ENCODE measurements at places on chromosomes 1 and 21.

- DNase-seq: no peak
Observed at GRCh38 chr1:195574511-195574910, 1033.7 kb downstream of the KCNT2 start.

GRCh38 chr1:65799601-65800000 is 6.9 kb downstream of the PDE4B start:
- DNase-seq: no peak

- DNase-seq: no peak
Observed at GRCh38 chr1:196667131-196667530, 15.3 kb downstream of the CFH start.

DNA sequence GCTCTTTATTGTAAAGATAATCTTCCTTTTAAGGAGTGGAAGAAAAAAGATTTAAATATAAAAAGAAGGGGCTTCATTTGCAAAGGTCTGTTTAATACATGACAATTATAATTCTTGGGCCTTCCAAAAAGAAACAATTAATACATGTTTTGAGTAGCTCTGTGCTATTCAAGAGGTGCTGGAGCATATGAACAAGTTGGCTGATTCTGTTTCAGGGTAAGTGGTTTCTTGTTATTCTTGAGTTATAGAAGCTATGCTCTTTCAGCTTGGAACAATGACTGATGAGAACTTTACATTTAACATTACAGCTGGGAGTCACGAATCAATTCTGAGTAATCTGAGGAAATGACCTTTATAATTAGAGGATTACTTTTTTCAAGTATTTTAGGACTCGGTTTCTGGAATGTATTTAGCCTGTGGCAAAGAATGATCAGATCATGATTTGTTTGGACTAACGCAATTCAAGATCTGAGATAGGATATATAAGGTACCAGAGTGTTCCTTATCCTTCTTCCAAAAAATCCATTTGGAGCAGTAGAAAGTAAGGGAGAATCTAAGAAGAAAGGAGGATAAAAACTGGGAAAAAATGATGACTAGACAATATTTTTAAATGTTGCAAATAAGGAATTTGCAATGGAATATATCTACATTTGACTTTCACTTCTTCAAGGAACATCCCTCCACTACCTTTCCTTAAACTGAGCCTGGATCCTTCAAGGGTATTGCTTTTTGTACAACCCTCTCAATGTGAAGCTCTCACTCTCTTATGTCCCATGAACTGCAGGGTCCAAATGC is 77.1 kb upstream of the KCTD3 start:
- no peak for DNase-seq

GRCh38 chr1:61322769-61323168 is 240.4 kb downstream of the NFIA start:
- DNase-seq: no peak

GRCh38 chr1:3560251-3560871 is 50.9 kb downstream of the MEGF6 start:
- DNase-seq: no peak

GRCh38 chr1:237201155-237201554 is 159.2 kb downstream of the RYR2 start:
- no peak for DNase-seq

GRCh38 chr21:23223882-23224281 is 2225.7 kb downstream of the NCAM2 start:
- DNase-seq: no peak

DNA sequence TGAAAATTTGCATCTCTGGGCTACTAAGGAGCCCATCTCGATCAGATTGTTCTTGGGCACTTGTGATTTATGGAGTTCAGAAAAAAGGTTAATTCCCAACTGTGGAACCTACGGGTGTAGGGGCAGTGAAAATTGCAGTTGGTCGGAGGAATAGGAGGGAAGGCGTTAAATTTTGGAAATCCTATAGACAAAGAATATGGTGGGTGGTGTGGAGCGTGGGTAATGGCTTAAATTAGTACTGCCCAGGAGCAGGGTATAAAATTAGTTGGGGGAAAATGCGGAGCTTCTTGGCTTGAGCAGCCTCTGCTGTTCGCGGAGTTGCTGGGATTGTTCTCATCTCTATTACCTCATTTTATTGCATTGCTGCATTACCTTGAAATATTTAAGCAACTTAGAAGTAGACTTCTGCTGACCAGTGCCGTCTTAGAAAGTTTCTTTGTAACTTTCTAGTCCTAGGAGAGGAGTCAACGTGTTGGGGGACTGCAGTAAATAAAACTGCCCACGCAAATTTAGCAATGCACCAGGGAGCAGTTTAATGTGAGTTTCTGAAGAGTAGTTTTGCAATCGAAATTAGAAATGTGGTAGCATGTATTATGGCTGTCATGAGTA is 514 bp downstream of the S1PR1 start:
- DNase-seq: no peak

DNA sequence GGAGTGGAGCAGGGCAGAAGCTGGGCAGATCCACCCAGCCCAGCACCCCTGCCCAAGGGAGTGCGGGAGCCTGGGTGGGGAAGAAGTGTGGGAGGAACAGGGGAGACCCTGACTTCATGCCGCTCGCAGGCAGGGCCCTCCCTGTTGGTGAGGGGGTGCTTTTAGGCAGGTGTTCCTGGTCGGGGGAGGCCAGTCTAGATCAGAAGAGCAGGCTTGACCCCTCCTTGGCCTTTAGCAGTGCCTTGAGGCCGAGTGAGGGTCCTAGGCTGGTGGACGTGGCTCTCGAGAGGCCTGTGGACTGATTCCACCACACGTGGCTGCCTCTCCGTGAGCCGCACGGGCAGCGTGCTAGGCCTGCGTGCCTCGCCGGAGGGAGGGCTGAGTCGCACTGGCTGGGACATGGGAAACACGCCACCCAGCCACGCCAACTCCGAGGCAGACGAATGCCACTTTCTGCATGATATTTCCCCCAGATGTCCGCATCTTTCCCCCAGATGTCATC is 19.4 kb upstream of the COL18A1 start:
- no peak for DNase-seq

DNA sequence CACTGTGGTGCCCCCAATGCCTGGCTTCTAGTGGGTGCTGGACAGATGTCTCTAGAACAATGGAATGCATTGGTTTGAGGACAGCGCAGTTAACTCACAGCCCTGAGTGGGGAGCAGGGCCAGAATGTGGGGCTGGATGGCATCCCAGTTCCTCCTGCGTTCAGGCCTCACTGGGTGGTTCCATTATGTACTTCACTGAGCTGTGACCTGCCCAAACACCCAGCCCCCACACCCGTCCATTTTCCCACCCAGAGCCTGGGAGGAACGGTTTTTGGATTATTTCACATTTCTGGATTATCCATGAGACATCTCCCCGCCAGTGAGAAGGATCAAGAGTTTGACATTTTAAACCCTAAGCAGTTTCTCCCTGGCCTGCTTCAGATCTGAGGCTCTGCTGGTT is 55.3 kb upstream of the WASF2 start:
- no peak for DNase-seq

DNA sequence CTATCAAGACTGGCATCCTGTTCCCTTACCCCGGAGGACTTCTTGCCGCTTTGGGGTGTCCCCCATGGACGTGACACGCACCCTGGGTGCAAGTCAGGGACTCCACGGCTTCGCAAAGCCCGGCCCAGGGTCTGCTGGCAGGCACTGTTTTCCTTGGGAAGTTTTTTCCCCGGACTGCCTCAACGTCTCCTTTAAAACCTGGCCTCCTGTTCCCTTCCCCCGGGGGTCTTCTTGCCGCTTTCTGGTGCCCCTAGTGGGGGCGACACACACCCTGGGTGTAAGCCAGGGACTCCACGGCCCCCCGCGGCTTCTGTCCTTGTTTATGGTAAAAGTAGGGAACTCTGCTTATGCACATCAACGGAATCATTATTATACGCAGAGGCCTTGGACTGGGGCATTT is 136.6 kb downstream of the LIPI start:
- DNase-seq: no peak

DNA sequence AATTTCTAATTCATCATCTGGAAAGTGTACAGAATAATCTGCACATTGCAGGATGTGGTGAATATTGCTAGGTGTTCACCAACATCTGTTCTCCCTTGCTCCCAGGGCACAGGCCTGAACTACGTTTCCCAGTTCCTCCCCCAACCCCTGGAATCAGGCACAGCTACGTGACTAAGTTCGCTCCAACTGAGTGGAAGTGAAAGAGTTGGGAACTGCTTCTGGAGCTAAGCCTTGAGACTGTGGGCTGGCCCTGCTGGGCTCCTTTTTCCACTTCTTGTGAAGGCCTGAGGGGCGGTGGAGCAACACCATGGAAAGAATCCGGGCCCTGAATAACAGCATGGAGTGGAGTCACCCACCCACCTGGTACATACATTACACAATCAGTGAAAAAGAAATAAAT is 534.6 kb downstream of the SMYD3 start:
- DNase-seq: no peak

DNA sequence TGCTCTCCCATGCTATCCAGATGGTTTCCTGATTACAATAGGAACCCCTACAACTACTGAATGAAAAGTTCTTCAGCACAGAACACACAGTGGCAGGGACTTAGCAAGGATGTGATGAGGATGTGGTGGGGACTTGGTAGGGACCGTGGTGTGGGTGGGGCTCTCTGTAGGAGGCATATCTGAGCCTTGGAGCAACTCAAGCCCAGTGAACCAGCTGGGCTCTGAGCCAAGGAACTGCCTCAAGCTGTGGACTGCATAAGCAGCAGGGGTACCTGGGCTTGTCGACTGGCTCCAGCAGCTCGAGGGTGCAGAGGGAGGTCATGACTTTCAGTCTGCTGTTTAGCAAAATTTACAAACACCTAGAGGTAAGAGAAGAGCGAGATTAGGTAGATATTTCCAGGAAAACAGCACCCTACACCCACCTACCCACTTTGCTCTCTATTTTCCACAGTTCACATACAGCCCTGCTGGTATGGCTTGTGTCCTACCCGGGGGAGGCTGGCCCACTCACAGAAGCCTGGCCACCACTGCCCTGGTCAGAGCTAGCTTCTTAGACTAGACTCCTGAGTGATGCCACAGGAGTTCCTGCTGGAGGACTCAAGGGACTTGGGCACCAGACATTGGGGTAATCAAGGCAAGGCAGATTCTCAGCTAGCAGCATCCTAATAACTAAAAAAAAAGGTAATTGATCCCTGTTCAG is 86.8 kb upstream of the GCLM start:
- DNase-seq: no peak

GRCh38 chr1:244461245-244462071 is at the start of gene CATSPERE:
Gene CATSPERE, plus strand, starts transcription at chr1:244461273. Its CDS starts 157 bp downstream, at chr1:244461430.
- no peak for DNase-seq

GRCh38 chr1:205339197-205339702 is 17.5 kb downstream of the KLHDC8A start:
- no peak for DNase-seq

GRCh38 chr1:243267471-243267880 is 11.6 kb downstream of the SDCCAG8 start:
- DNase-seq: no peak

DNA sequence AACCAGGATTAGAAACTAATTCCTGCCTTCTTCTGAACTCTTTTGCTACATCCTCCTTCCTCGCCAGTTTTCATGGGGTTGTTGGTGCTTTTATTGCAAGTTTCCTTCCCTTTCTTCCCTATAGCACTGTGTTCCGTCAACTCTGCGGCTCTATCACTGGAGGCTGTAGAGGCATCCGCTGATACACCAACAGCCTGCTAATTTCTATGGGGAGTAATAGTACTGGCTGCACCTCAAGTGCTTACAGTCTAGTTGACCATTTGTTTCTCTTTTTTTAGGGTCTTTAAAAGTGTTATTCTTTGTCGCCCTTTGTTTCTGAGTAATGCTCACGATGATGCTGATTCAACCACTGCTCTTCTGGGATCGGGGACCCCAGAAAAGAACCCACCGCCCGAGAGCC is 746 bp downstream of the MIS18A start:
- no peak for DNase-seq

GRCh38 chr1:66231217-66231616 is 302.7 kb upstream of the SGIP1 start:
- no peak for DNase-seq

- no peak for DNase-seq
Observed at GRCh38 chr1:58745117-58745516, 38.7 kb downstream of the JUN start.

DNA sequence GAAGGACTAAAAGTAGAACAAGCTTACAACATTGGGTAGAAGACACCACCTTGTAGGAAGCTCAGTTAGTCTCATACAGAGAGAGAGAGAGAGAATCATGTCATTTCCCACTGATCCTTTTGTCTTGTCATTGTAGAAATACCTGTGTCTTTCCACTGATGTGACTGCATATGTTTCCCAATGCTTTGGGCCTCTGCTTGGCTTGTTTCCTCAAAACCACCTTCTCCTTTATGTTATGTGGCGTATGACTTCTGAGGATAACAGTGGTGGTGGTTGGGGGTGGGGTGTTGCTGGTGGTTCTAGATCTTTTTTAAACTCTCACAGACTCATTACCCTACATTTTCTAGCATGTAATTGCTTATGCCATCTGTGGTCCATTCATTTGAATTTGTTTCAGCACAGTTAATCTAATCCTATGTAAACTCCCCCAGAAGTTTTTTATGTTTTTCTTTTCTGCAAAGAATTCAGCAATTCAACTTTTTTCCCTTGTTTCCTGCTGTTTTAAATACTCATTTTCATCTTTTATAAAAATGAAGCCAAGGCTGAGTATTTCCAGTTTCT is 9.3 kb downstream of the RGL1 start:
- no peak for DNase-seq

DNA sequence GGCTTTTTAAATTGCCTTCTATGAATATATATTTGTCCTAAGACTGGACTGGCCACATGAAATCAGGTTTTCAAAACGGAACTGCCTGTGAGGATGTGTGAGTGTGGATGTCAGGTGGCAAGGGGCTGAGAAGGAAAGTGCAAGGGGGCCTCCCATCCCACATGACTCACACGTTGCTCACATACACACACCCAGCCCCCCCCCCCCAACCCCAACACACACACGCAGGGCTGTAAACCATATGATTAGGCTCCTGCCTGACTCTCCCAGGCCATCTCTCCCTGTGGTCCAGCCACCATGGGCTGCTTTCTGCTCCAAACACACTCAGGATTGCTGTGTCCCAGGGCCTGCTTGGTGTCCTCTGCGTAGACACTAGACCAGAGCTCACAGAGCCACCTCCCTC is 22.4 kb downstream of the DEGS1 start:
- no peak for DNase-seq

DNA sequence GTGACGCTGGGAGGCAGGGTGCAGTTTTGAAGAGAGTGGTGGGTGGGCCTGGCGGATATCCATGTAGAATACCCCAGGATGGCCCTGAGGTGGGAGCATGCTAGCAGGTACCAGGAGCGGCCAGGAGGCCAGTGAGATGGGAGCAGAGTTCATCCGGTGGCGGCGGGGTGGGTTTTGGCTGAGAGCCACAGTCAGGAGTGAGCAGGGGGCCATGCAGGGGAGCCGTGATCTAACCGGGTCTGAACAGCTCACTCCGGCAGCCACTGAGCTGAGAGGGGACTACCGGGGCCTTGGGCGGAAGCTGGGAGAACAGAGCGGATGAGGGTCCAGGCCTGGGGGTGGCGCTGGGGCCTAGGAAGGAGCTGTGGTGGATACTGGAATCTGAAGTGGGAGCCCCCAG is 47.6 kb upstream of the LRP8 start:
- no peak for DNase-seq

DNA sequence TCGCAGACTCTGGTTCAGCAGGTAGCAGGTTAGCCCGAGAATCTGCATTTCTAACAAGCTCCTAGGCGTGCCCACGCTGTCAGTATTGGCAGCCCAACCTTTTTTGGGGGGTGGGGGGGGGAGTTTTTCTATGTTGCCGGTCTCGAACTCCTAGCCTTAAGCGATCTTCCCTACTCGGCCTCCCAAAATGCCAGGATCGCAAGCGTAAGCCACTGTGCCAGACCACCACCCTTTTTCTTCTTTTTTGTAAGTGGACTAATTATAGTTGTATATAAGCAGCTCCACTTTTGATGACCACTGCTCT is 480 bp upstream of the MIS18A start:
- no peak for DNase-seq

- no peak for DNase-seq
Observed at GRCh38 chr1:54401799-54402198, 4.4 kb downstream of the SSBP3 start.

Measured in vagina (tissue), 2 donors.